ENCODE measurements at places on chromosomes 16 and 17. TPM values are rescaled to one million over a fixed set of nuclear protein-coding genes. Genes with fewer than 3 reads are reported as not detected.
A peak's percentile ranks its signal among the peaks of the same experiment; 100 is the strongest.

- DNase-seq: no peak
Observed at GRCh38 chr16:13939821-13940220, 19.9 kb downstream of the ERCC4 start.

- no peak for DNase-seq
Observed at GRCh38 chr17:20926532-20926931, 116.3 kb downstream of the USP22 start.

DNA sequence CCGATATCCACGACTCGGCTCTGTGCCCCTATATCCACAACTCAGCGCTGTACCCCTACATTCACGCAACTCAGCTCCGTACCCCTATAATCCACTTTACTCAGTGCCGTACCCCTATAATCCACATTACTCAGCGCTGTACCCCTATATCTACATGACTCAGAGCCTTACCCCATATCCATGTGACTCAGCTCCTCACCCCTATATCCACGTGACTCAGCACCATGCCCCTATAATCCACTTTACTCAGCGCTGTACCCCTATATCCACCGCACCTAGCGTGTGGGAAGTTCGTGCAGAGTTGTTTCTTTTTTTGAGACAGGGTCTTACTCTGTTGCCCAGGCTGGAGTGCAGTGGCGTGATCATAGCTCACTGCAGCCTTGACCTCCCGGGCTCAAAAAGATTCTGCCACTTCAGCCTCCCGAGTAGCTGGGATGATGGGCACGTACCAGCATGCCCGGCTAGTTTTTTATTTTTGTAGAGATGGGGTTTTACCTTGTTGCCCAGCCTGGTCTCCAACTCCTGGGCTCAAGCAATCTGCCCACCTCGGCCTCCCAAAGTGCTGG, 17.4 kb downstream of the CYB5D2 start:
- DNase-seq: no peak

GRCh38 chr17:9810100-9810949, 11.6 kb downstream of the GSG1L2 start:
- DNase-seq: no peak

DNA sequence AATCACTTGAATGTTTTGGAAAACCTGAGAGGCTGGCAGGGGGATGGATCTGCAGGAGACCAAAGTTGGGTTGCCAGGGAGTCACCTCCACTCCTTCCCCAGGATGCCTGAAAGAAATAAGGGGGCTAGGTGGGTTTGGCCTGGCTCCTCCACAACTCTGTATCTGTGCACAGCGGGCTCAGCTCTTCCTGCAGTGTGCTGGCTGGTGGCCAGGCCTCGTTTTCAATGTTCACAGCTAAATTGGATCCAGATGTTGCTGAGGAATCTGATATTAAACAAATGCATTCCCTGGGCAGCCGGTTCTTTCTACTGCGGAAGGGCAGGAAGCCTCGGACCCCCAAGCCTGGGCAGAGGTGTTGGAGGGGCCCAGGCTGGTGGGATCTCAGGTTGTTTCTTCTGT, 106.2 kb downstream of the N4BP1 start:
- no peak for DNase-seq

DNA sequence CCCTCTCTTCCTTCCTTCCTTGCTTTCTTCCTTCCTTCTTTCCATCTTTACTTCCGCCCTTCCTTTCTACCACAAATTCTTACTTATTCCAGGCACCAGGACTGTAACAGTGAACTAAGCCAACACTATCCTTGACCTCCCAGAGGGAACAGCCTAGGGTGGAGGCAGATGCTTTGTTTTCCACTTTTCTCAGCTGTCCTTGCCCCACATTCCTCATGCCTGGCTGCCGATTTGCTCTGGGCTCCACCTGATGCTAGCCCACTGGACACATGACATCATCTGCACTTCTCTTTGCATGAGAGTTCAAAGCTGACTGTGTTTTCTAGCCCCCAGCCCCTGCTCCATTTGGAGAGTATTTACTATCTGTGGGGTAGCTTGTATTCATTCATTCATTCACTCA, 283.0 kb downstream of the MAF start:
- DNase-seq: no peak

PRCD gene
- not detected for total RNA-seq

- no peak for DNase-seq
Observed at GRCh38 chr16:1451702-1452392, 7.5 kb upstream of the CCDC154 start.

- no peak for DNase-seq
Observed at GRCh38 chr17:64125937-64126336, 4.0 kb downstream of the ERN1 start.

GRCh38 chr17:65985571-65985970, 206.4 kb downstream of the CEP112 start:
- DNase-seq: no peak

WNT9B gene
- not detected for total RNA-seq

C17orf50 gene
- not detected for total RNA-seq

OTOA gene
- not detected for total RNA-seq

- DNase-seq: peak; percentile 9
Observed at GRCh38 chr17:55348749-55349354, 72.8 kb downstream of the MMD start.

DNA sequence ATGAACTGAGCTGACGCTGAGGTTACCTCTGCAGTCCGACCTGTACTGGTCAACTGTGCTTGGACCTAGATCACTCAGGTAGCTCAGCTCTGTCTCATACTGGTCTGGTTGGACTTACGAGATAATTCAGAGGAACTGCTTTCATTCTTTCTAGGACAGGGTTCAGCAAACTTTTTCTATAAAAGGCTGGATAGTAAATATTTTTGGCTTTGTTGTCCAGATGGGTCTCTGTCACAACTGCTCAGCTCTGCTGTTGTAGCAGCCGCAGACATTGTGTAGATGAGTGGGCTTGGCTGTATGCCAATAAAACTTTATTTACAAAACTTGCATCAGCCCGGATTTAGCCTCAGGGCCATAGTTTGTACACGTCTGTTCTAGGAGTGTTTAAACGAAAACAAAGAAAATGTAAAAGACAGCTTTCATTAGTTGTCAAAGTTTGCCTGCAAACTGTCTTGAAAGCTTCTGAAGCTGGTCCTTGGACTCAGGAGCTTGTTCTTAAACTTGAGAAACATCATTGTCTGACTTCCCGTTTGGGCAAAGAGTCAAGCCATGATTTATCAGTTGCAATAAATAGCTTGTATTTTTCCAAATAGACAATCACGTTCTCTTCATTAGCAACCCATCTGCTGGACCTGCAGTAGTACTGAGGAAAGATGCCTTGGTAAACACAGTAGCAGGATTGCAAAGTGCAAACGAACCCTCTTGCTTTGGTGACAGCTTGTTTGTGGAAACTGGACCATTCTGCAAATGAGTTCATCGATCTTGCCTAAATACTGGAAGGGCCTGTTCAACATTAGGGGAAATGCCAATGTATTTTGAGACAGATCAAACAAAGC, 253.4 kb downstream of the SNX29 start:
- no peak for DNase-seq

DNA sequence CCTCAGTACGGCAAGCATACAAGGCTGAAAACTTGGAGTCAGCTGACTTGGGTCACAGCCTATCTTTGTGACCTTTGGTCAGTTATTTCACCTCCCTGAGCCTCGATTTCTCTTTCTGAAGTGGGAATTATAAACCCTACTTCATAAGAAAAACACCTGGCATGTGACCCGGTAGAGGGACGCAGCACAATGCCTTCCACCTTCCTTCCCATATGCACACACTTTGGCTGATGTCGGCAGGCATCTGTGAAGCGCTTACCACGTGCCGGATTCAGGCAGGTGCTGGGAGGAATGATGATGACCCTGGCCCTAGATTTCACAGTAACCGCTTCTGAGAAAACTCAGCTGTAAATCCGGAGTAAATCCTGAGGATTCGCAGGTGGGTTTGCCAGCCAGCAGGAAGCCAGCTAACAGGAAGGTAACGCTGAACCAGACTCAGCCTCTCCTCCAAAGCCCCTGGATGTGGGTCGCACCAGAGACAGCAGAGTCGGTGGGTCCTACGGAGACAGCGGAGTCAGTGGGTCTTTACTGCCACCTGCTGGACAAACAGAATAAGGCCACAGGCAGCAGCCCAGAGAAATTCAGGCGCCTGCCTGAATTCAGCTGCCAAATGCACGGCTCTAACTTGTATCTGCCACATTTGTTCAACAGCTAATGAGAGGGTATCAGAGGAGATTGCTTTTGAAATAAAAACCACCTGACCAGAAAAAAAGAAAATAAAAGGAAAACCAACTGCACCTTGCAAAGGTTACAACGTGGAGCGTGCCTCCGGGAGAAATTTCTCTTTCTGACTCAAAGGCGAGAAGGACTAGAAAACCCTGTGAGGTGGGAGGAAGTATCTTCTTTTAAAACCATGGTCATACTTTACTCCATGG, 16.6 kb downstream of the COPRS start:
- DNase-seq: peak; percentile 57

DNA sequence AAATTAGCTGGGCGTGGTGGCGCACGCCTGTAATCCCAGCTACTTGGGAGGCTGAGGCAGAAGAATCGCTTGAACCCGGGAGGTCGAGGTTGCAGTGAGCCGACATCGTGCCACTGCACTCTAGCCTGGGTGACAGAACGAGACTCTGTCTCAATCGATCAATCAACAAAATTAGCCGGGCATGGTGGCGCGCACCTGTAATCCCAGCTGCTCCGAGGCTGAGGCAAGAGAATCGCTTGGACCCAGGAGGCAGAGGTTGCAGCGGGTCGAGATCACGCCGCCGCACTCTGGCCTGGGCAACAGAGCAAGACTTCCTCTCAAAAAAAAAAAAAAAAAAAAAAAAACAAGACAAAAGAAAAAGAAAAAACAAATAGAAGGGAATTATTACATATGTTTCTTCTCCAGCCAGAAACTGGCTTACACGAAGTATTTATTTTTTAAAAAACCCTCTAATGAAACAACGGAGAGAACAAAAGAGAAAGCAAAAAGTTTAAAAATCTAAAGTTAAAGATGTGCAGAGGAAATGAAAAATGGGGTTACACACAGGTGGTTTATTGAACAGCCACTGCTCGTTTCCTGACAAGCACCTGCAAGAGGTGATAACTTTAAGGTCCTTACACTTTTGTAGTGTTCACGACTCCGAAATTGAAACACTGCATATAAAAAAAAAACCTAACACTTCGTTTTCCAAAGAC, 1.4 kb downstream of the SYNRG start:
- DNase-seq: no peak

VTN gene
- total RNA-seq: 1.1 TPM
